ENCODE measurements at places on chromosomes 5 and 9.

DNA sequence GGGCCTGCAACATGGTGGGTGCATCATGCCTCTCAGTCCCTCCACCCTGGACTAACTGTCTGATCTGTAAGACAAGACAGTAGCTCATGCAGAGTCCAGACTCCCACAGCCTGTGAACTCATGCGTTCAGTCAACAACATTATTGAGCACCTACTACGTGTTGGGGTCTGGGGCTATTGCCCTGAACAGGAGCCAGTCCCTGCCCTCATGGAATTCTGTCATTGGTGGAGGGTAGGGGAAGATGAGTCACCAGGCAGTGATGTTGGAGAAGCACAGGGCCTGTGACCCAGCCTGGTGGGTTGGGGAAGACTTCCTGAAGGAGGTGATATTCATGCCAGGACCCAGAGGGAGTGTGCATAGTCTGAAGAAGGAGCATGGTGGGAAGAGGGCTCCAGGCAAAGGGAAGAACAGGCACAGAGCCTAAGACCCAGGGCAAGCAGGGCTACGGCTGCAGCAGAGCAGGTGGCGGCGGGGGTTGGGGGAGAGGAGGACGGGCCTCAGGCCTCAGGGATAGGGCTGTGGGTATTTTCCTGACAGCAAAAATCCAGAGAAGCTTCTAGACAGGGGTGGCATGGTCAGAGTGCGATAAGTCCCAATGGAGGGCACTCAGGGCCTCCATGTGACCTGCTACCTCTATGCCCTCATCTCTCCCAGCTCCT is 26.7 kb upstream of the PSD2 start:
- H3K4me3 ChIP-seq = no peak overlapping the region
- H3K27me3 ChIP-seq = peaks cover 13% of the 10 kb centered on the region
- H3K27ac ChIP-seq = no peak overlapping the region
- DNase-seq = no peak

DNA sequence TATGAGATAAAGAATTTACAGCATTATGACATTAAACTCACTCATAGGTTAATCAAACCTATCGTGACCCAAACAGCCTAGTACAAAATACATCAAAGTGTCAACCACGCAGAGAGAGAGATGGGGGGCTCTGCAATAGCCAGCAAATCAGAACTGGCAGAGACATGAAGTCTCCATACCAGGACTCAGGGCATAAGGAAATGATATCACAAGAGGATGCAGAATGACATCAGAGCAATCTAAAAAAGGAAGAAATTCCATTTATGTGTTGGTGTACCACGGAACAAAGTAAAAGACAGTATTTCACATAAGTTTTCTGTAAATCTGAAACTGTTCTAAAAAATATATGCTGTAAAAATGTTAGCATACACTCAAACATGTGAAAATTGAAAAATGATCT is 24.6 kb downstream of the BICD2 start:
- H3K4me3 ChIP-seq = no peak overlapping the region
- peaks cover 6% of the 10 kb centered on the region for H3K36me3 ChIP-seq
- no peaks in the 10 kb centered on the region for H3K27me3 ChIP-seq
- H3K4me1 ChIP-seq = peaks cover 62% of the 10 kb centered on the region
- peak overlapping the region; percentile 11 for H3K27ac ChIP-seq
- no peak for DNase-seq

DNA sequence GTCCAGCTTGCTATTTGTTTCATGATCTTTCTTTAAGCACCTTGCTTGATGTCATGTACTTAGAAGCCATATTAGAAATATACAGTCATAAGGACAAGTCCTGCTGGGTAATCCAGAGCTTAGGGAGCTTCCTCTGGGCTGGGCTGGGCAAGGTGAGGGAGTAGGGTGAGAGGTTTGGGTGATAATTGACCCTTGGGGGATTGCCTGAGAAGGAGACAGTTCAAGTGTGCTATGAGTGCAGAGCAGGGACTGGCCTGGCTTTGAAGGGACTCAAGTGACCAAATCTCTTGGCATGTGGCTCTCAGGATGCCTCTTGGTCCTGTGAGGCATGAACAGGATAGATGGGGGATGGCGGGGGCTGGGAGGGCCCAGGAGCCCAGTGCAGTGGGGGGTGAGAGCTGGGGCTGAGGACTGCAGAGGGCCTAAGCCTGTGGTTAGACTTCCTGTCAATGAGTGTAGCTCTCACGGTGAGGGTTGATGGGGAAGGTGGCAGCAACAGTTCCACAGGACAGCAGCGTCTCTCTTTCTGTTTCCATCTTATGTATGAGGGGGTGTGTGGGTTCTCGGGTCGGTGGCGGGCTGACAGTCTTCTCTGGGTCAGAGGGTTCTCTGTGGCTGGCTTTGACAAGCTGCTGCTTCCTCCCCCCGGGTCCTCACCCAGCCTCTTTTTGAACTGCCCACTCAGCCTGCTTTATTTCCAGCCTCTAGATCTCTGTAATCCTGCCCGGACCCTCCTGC is 53.5 kb downstream of the RGS3 start:
- peak overlapping the region; percentile 89 for H3K4me3 ChIP-seq
- H3K4me1 ChIP-seq = peaks cover 74% of the 10 kb centered on the region
- H3K27me3 ChIP-seq = no peaks in the 10 kb centered on the region
- H3K27ac ChIP-seq = peak overlapping the region; percentile 93

DNA sequence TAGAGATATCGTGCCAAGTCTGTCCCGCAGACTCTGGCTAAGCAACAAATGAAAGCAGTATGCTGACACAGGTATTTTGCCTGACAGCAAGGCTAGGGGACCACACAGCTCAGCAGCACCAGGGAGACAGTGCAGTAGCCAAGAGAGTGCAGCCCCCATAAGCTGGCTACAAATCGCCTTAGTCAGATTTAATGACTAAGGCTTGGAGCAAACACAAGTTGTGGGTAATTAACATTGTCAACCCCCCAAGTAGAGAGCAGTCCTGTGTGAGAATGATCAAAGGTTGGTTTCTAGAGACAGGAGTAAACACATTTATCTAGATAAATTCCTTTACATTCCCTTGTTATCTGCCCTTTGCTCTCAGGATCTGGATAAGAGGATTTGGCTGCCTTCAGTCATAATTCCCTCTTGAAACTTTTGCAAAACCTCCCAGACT is 1434.5 kb upstream of the CDH6 start:
- H3K27ac ChIP-seq = no peak overlapping the region
- DNase-seq = no peak
- H3K36me3 ChIP-seq = no peaks in the 10 kb centered on the region

GRCh38 chr5:95803271-95804148 is 19.0 kb downstream of the GLRX start:
- no peak overlapping the region for H3K27ac ChIP-seq
- H3K4me1 ChIP-seq = peaks cover 11% of the 10 kb centered on the region
- H3K27me3 ChIP-seq = no peaks in the 10 kb centered on the region
- H3K4me3 ChIP-seq = no peak overlapping the region
- no peaks in the 10 kb centered on the region for H3K36me3 ChIP-seq

DNA sequence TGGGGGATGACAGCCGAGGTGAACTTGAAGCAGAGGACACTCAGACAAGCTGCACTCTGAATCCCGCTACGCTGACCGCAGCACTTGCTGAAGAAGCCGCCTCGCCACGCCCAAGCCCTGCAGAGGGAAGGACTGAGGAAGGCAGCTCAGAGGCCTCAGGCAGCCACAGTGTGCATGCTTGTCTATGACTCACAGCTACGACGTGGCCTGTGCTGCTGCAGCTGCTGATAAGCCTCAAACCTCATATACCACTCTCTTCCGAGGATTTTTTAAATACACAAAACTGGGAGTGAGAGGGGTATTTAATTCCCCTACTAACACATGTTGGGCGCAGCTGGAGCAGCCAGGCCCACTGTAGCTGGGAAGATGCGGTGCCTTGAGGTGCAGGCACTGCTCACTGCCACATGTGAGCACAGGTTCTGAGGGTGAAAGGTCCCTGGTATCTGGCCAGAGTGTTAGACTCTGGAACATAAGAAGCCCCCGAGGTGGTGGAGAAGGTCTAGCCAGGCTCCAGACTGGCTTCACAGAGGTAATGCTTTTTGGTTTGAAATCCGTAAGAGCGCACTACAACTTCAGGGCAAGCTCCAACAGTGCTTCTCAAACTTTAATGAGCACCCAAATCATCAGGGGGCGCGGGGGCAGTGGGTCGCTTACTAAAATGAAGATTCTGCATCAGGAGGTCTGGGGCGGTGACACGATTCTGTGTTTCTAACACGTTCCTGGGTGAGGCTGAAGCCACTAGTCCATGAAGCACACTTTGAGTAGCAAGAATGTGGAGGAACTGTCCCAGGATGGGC is 196.8 kb downstream of the AUH start:
- H3K27ac ChIP-seq = peak overlapping the region; percentile 82
- H3K4me3 ChIP-seq = peak overlapping the region; percentile 59
- peaks cover 42% of the 10 kb centered on the region for H3K4me1 ChIP-seq

- H3K27me3 ChIP-seq = no peaks in the 10 kb centered on the region
- peaks cover 15% of the 10 kb centered on the region for H3K36me3 ChIP-seq
- peak overlapping the region; percentile 99 for H3K4me3 ChIP-seq
- peaks cover 41% of the 10 kb centered on the region for H3K4me1 ChIP-seq
- H3K27ac ChIP-seq = no peak overlapping the region
- DNase-seq = no peak
Measured at GRCh38 chr9:121073038-121073437, 1.7 kb upstream of the CNTRL start.
